ENCODE measurements at places on chromosomes 4 and X.

DNA sequence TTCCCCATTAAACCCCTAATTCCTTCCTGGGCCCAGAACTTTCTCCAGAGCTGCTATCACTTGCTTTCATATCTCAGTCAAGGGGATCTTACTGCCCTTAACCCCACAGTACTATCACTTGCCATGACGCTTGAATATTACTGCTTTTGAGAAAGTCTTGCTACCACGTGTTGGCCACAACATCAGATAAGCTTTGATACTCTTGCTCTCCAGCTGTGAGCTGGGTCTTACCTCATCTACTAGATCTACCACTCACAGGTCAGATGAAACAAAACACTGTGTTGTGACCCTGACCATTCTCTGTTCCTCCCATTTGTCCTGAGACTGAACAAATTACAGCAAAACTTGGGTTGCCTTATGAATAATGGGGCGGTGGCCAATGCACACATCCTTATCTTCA is 12.1 kb upstream of the TAPT1 start:
- no peak for DNase-seq

GRCh38 chr4:121952290-121952689 is 430 bp upstream of the TRPC3 start:
- DNase-seq = no peak

DNA sequence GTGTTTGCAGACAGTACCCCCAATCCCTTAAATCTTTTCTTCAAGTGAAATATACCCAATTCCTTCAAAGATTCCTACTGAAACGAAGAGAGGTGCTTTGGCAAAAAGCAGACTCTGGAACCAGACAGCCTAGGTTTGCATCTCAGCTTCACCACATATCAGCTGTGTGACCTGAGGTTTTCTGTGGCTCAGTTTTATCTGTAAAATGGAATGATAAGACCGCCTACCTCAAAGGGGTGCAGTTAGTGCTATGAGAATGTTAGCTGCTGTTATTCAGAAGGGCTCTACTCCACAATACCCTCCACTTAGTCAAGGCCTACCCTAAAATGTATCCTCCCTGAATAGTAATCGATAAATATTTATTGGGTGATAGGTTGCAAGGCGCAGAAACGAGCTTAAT is 664 bp downstream of the PIR start:
- peak; percentile 1 for DNase-seq

- no peak for DNase-seq
Measured at GRCh38 chrX:107709266-107709806, 66.3 kb downstream of the TSC22D3 start.

DNA sequence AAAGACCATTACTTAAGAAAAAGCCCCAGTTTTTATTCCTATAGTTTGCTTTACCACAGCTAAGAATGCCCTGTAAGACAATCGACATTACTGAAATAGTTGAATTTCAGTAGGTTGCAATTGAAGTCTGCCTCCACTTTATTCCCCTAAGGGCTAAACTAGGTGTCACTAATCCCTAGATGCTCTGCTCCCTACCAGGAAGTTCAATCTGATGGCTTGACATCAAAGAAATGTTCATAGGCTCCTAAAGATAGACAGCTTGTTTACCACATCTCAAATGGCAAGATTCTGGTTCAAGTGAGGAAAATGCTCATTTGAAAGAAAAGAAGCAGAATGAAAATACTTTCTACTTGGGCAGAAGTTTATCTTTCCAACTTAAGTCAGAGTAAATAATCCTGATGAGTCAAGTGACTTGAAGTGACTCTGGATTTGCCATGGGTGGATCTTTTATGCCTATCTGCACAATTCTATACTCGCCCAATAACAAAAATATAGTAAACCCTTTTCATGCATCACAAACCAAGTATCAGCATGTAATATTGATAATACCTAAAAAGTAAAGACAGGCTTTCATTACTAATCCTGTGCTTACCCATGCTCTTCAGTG is 117.2 kb downstream of the SH3RF1 start:
- DNase-seq = no peak

DNA sequence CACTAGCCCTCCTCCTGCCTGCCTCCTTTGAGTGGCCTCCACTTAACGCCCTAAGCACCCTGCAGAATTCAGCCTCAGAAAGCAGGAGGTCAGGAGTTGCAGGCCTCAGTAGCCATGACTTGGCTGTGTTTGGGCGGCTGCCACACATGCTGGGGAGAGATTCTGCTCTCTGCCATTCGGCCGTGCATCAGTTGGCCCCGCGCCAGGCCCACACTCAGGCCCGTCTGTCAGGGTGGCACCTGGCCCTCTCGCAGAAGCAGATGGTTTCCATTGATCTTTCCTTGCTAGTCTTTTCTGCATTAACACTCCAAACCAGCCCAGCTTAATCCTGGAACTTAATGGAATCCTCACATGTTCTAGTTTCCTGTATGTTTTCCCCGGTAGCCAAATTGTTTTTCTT is 30.7 kb upstream of the ATP6AP2 start:
- no peak for DNase-seq

DNA sequence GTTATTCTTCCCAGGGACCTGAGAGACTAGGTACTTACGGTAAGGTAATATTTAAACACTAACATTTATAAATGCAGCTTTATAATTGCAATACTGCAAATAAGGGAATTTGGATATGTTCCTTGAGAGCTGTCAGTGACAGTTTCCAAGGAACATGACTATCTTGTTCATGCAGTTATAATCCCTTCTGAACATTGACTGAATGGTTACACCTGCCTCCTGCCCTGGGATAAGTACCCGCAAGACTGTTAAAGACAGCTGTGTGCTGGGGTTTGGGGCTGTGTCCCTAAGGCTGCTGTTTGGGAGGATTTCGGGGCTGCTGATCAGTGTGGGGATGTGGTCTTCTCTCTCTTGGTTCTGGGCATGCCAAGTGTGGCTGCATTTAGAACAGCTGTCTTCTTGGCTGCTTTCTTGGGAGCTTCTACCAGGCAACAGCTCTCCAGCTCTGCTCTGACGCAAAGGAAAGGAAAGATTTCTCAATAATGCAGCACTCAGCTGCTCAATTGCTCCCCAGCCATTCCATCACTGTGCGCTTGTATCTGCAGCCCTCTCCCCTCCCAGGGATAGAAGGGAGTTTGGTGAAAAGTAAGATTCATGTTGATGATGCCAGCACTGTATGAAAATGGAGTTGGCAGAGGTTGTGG is 298.8 kb upstream of the TAPT1 start:
- peak; percentile 70 for DNase-seq

DNA sequence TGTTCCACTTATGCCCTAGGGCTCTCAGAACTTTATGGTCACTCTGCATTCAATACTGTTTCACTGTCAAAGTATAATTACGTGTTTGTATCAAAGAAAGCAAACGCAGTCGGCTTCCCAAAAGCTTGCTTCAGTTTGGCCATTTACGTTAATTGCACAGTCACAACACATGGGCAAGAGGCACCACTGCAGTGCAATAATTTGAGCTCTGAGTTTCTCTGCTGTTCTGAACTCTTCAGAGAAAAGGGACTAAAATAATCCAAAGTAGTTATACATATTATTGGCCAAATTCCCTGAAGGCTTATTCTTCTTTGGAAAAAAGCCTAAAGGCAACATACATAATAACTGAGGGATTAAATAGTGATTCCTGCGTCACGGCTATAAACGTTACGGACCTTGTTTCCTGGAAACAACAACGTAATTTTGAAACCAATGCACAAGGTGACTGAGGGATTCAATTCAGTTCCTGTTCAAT is 51.3 kb downstream of the RNF150 start:
- no peak for DNase-seq
